ENCODE measurements at places on chromosomes 11 and 22.

DNA sequence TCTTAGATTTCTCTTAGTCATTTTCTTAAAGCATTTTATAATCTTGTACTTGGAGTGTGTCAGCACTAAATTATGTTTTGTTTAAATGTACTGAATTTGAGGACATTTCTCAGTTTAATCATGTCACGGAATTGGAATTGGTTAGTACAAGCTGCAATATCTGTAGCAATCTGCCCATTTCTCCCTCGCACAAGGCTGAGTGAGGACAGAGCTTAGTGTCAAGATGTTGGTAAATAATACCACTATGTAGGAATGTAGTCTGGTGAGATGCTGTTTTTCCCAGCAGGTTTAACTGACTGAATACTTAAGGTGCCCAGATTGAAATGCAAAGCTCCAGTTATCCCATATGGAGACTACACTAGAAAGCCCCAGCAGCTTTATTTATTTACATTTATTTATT lies 30.6 kb downstream of the SREBF2 start:
- no peak for DNase-seq

DNA sequence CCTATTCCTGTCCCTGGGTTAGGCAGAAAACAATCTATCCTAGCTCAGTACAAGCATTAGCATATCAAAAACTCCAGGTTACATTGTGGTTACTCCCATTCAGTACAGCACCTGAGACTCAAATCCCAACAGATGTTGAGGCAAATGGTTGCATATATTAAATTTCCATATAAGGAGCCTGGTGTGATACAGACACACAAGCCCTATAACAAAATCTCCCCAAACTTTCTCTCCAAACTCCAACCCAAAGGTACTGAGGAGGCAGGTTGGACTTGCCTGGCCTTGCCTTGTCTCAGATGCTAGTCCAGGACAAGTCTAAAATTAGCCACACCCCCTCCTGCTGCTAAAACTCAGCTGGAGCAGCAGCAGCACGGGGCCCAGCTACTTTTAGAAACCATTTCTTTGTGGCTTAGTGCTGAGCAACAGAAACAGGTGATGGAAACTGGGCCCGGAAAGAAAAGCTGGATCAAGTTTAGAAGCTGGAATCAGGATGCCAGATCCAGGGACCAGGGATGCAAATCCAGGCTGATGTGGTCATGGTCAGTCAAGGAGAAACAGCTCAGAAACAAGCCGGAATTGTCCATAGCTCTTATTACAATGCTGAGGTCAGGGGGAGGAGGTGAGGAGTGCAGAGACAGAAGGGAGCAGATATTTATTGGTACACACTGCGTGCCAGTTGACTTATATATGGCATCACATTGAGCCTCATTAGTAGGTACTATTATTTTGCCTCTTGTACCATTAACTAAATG lies 73.7 kb upstream of the AMOTL1 start:
- no peak for DNase-seq

GRCh38 chr11:108302121-108302785 lies 79.4 kb downstream of the ATM start:
- no peak for DNase-seq

DNA sequence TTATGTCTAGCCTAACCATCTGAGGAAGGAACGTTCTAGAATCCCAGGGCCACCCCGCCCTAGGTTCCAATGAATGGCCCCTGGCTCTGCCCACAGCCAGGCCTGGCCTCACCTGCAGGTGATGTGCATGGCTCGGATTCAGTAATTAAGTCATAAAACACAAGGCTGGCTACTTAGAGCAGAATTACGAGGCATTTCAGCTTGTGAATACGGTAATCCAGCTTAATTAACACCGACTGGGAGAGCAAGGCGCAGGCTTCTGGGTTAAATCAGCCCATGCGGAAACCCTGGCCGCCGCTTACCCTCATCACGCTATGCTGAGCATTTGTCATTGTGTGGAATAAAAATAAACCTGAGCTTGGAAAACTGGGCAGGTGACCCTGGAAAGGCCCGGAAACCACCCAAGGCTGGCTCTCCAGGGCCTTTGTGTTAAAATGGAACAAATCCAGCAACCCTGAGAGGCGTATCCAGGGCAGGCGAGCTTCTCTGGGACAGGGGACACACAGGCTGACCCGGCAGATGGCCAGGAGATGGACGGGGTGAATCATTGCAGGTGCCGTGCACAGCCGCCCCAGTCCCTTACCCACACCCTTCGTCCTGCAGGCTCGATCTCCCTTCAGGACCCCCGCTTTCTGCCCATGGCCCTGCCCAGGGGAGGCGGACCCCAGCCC lies 220.2 kb downstream of the CTTN start:
- no peak for DNase-seq

DNA sequence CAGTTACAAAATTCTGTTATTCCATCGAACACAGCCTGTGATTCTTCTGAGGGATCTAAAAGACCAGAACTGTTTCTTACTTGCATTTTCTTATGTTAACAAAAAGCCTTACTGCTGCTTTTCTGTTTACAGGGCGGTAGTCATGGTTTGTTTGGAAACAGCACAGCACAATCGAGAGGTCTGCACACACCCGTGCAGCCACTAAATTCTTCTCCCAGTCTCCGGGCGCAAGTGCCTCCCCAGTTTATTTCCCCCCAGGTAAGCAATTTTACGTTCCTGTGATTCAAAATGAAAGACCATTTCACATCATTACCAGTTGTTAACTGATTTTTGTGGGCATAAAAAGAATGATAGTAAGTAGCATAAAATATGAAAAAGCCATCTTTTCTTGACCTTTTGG lies 60.8 kb upstream of the ADSL start:
- DNase-seq = no peak

- DNase-seq = no peak
These were observed 28.6 kb upstream of the POU2AF1 start for GRCh38 chr11:111407652-111408051.

DNA sequence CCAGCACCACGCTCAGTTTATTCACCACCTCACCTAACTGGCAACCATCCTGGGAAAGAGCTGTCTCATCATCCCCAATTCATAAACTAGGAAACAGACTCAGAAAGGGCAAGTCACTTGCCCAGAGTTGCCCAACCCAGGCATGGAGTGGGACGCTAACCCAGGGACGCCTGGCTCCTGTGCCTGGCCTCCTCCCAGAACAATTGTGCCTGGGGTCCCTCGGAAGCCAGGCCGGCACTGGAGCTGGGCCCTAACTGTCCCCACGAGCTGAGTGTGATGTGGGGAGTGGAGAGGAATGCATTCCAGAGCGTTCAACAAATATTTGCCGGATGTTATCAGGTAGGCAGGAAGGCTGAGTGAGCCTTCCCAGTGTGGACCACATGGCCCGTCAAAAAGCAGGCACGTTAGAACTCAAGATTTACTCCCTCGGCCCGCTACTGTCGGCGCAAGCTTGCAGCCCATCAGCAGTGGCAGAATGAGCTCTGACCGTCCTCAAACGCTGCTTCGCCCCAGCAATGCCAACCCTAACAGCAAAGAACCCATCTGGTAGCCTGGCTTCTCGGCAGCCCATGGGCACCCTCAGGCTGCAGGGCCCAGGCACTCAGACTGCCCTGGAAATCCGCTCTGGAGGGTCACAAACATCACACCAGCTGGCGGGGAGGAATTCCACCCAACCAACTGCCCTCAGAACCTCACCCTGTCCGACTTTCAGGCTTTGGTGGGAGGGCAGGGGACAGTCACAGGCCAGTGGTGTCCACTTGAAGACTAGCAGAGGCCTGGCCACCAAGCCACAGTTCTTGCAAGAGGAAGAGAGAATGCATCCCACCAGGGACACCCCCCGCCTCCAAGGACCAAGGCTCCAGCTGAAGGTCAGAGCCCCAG lies 35.6 kb downstream of the MYH9 start:
- no peak for DNase-seq

DNA sequence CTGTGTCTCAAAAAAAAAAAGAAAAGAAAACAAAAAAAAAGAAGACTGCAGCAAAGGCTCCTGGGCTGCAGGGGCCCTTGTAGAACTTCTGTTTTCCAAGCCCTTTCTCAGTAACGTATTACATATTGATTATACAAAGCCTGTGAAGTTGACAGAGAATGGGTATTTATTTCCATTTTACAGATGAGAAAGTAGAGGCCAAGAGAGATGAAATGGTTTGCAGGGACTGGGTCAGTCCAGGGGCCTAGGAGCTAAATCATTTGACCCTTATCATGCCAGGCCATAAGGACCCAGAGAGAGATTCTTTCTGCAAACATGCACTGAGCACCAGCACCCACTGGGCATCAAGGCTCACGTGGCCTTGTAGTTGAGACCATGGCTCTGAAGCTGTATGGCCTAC lies 4.5 kb downstream of the PPP2R5B start:
- DNase-seq = no peak

GRCh38 chr11:75518771-75519653 lies 6.7 kb downstream of the GDPD5 start:
- DNase-seq = no peak

- no peak for DNase-seq
These were observed 1.4 kb upstream of the ROBO3 start for GRCh38 chr11:124863826-124864165.
